ENCODE measurements at places on chromosomes 16 and 17. TPM values are rescaled to one million over a fixed set of nuclear protein-coding genes. Genes with fewer than 3 reads are reported as not detected.

GRCh38 chr17:7248796-7249195 is 2.7 kb downstream of the CTDNEP1 start:
- H3K27ac ChIP-seq = peak overlapping the region; percentile 72
- peaks cover 33% of the 10 kb centered on the region for H3K36me3 ChIP-seq
- peaks cover 10% of the 10 kb centered on the region for H3K27me3 ChIP-seq
- no peak for DNase-seq
- peak overlapping the region; percentile 82 for H3K4me3 ChIP-seq
- peaks cover 33% of the 10 kb centered on the region for H3K4me1 ChIP-seq

DNA sequence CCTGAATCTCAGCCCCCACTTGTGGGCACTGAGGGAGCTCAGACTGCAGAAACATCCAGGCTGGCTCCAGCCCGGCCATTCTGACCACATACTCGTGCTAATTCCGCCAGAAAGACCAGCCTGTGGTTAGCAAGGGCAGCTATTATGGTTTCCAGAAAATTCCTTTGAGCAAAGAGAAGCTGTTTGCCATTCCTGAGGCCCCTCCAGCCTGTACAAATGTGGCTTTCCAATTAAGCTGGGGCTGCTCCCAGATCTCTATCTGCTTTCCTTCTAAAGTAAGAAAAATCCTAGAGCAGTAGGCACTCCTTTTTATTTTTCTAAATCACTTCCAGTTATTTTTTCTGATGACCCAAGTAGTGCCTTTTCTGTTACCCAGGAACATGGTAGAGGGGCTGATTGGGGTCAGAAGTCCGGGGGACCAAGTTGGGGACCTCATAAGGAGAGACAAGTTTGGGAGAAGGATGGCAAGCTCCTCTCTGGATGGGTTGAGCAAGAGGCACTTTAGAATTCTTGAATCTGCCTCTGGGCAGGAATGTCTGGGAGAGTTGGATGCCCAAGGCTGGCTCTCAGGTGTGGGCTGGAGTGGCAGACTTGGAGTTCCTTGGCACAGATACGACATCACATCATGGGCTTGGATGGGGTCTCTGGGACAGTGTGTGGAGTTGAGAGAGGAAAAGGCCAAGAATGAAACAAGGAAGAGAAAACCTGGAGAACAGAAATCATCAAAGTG is 83.3 kb upstream of the TNRC6C start:
- peaks cover 4% of the 10 kb centered on the region for H3K27me3 ChIP-seq
- peak overlapping the region; percentile 1 for H3K4me3 ChIP-seq
- no peak overlapping the region for H3K27ac ChIP-seq
- DNase-seq = no peak

Gene GLTPD2
- not detected for total RNA-seq

- no peak overlapping the region for H3K27ac ChIP-seq
- no peak overlapping the region for H3K4me3 ChIP-seq
- H3K4me1 ChIP-seq = peaks cover 4% of the 10 kb centered on the region
- H3K36me3 ChIP-seq = peaks cover 39% of the 10 kb centered on the region
Observed at GRCh38 chr16:57469046-57469445, 6.6 kb downstream of the POLR2C start.

Gene PRSS22
- total RNA-seq = 0.59 TPM

- H3K36me3 ChIP-seq = peaks cover 35% of the 10 kb centered on the region
- peak overlapping the region; percentile 76 for H3K4me3 ChIP-seq
- peaks cover 55% of the 10 kb centered on the region for H3K4me1 ChIP-seq
- DNase-seq = no peak
- peaks cover 18% of the 10 kb centered on the region for H3K27me3 ChIP-seq
Observed at GRCh38 chr16:75096656-75097055, 19.9 kb downstream of the LDHD start.

- peak overlapping the region; percentile 28 for H3K4me3 ChIP-seq
- H3K4me1 ChIP-seq = peaks cover 43% of the 10 kb centered on the region
- H3K27me3 ChIP-seq = peaks cover 7% of the 10 kb centered on the region
- H3K27ac ChIP-seq = no peak overlapping the region
- DNase-seq = no peak
Observed at GRCh38 chr17:76420356-76421043, 32.5 kb downstream of the UBE2O start.

Gene CTRL
- total RNA-seq = 0.56 TPM

Gene PRSS36
- 0.74 TPM for total RNA-seq

GRCh38 chr16:12569061-12569460 is 234.6 kb downstream of the CPPED1 start:
- H3K27ac ChIP-seq = no peak overlapping the region
- no peak overlapping the region for H3K4me3 ChIP-seq
- no peak for DNase-seq
- peaks cover 6% of the 10 kb centered on the region for H3K27me3 ChIP-seq

- no peak overlapping the region for H3K4me3 ChIP-seq
- no peaks in the 10 kb centered on the region for H3K36me3 ChIP-seq
- no peak overlapping the region for H3K27ac ChIP-seq
- DNase-seq = no peak
- H3K4me1 ChIP-seq = peaks cover 8% of the 10 kb centered on the region
Observed at GRCh38 chr17:63529711-63530556, 6.8 kb downstream of the KCNH6 start.

Gene SHISA6
- total RNA-seq = not detected

DNA sequence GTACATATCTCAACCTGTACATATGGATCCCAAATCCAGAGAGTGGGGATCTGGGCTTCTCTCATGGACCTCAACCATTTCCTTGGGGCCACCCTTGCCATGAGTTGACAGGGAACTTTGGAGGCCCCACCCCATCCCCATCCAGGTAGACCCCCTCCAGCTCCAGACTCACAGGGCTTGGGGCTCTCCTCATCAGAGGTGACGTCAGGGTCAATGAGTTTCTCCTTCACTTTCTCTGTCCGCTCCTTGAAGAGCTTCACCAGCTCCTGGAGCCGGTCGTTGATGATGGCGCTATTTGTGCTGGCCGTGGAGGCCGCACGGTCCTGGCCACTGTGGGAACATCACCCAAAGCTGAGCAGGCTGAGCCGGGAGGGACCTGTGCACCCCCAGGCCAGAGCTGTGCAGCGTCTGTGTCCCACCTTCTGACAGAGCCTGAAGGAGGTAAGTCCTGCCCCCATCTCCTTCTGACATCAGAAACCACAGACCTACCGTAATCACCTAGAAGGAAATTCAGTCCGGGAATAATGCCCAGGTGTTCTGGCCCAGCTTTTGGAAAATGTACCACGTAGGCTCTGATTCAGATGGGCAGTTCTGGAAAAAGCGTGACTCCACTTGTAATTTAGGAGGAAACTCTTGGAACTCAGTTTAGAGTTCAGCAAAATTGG is 50.6 kb downstream of the CNGB1 start:
- no peak overlapping the region for H3K27ac ChIP-seq
- peaks cover 4% of the 10 kb centered on the region for H3K27me3 ChIP-seq
- no peak for DNase-seq
- no peaks in the 10 kb centered on the region for H3K4me1 ChIP-seq
- no peaks in the 10 kb centered on the region for H3K36me3 ChIP-seq

Gene KRT24
- total RNA-seq = not detected

- peaks cover 12% of the 10 kb centered on the region for H3K27me3 ChIP-seq
- H3K4me3 ChIP-seq = peak overlapping the region; percentile 89
- peaks cover 15% of the 10 kb centered on the region for H3K4me1 ChIP-seq
- H3K36me3 ChIP-seq = peaks cover 4% of the 10 kb centered on the region
Observed at GRCh38 chr17:18261146-18261515, 669 bp downstream of the MIEF2 start.

GRCh38 chr17:67105213-67105612 is 60.9 kb downstream of the CACNG1 start:
- peaks cover 7% of the 10 kb centered on the region for H3K36me3 ChIP-seq
- H3K27me3 ChIP-seq = no peaks in the 10 kb centered on the region
- H3K4me1 ChIP-seq = no peaks in the 10 kb centered on the region
- no peak for DNase-seq

Gene OR1A1
- not detected for total RNA-seq

Gene DRC3
- 4.3 TPM for total RNA-seq

Gene RGS11
- total RNA-seq = not detected

GRCh38 chr16:788399-789126 is at the start of gene CHTF18:
TSS of gene CHTF18 (plus strand) at chr16:788620. CDS start at chr16:788685, 65 bp downstream.
- peaks cover 3% of the 10 kb centered on the region for H3K27me3 ChIP-seq
- peak within 1 kb of the TSS; percentile 48 for H3K27ac ChIP-seq
- peak; percentile 96 for DNase-seq
- peak within 1 kb of the TSS; percentile 95 for H3K4me3 ChIP-seq
- H3K4me1 ChIP-seq = no peaks in the 10 kb centered on the region

GRCh38 chr17:28370035-28370743 is at the start of gene VTN:
TSS of gene VTN (minus strand) at chr17:28370307. CDS start at chr17:28370203, 104 bp downstream.
- no peak for DNase-seq
- H3K4me1 ChIP-seq = peaks cover 6% of the 10 kb centered on the region
- H3K4me3 ChIP-seq = peak within 1 kb of the TSS; percentile 88
- peaks cover 17% of the 10 kb centered on the region for H3K27me3 ChIP-seq
- no peaks in the 10 kb centered on the region for H3K36me3 ChIP-seq

- peaks cover 13% of the 10 kb centered on the region for H3K27me3 ChIP-seq
- DNase-seq = no peak
- H3K4me1 ChIP-seq = no peaks in the 10 kb centered on the region
- H3K27ac ChIP-seq = no peak overlapping the region
- no peaks in the 10 kb centered on the region for H3K36me3 ChIP-seq
Observed at GRCh38 chr16:85984947-85985451, 86.0 kb downstream of the IRF8 start.

Gene EPX
- total RNA-seq = not detected

DNA sequence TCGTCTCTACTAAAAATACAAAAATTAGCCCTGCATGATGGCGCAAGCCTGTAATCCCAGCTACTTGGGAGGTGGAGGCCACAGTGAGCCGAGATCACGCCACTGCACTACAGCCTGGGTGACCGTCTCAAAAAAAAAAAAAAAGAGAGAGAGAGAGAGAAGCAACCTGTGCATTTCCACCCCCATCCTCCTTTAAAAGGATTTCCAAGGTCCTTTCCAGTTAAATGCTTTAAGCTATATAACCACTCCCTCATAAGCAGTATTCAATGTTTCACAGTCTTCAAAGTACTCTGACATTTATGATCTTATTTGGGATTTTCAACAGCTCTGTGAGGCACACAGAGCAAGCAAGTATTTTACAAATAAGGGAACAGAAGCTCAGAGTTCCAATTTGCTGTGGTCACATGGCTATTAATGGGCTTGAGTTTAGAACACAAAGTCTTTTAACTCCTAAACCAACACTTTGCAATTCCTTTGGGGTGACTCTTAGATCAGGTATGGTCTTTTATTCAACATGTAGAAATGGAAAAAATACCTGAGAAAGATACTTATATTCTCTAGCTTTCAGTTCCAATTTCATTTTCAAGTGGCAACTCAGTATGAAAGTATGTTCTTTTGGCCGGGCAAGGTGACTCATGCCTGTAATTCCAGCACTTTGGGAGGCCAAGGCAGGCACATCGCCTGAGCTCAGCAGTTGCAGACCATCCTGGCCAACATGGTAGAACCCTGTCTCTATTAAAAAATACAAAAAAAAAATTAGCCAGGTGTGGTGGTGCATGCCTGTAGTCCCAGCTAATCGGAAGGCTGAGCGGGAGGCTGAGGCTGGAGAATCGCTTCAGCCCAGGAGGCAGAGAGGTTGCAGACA is 31.3 kb downstream of the SPOP start:
- no peak for DNase-seq
- peaks cover 28% of the 10 kb centered on the region for H3K4me1 ChIP-seq
- peak overlapping the region; percentile 24 for H3K27ac ChIP-seq
- H3K36me3 ChIP-seq = no peaks in the 10 kb centered on the region
- peaks cover 2% of the 10 kb centered on the region for H3K27me3 ChIP-seq

DNA sequence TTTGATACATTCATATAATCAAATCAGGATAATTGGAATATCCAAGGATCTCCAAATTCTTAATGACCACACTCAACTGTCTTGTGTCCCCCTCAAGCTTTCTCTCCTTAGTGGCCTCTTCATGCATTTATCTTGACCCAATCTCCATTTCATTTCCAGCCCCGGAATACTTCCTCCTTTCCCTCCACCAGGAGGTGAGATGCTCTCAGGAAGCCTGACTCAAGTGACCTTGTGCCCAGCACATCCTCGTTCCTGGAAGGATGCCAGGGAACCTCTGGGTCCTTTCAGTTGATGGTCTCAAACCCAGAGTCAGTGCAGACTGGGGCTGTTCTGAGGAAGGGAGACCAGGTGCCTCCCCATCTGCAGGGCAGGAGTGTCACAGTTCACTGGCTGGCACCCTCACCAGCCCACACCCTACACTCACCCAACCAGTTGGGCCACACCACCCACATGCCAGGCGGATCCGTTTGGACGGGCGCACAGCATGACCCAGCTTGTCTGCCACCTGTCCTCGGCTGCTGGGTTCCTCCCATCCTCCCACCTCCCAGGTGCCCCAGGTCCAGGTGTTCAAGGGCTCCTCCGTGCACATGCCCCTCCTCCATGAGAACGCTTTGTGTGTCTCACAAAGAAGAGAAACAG is 14.0 kb upstream of the EMP2 start:
- no peaks in the 10 kb centered on the region for H3K36me3 ChIP-seq
- DNase-seq = no peak
- no peaks in the 10 kb centered on the region for H3K4me1 ChIP-seq
- H3K27me3 ChIP-seq = peaks cover 4% of the 10 kb centered on the region
- H3K4me3 ChIP-seq = no peak overlapping the region

DNA sequence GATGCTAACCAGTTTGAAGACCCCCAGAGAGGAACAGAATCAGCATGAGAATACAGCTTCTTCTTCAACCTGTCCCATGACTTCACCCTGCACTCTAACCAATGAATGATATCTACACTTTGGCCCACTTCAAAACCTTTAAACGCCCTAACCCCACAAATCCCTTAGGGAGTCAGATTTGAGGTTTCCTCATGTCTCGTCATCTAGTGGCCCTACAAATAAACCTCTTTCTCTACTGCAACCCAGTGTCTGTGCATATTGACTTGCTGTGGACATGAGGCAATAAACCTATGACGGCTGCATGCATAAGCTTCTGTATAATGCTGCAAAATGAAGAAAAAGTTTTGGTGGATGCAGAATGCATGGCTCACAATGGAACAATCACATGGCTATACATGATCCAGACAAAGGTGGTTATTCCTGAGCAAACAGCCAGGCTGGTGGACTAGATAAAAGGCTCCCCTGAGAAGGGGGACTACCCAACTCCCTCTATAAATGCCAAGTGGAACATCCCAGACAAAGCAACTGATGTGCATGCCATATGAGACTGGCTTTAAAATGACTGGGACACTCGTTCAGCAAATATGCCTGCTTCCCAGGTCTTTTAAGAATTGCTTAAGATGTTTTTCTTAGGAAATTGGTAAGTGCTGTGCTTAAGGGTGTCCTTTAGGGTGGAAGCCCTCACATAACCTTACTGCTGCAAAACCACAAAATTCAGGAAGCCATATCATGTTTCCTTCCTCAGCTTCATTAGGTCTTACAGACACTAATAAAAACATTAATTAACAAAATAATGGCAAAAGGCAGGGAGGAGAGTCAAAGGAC is 12.2 kb downstream of the N4BP1 start:
- peaks cover 14% of the 10 kb centered on the region for H3K36me3 ChIP-seq
- H3K27me3 ChIP-seq = peaks cover under 1% of the 10 kb centered on the region
- H3K4me3 ChIP-seq = no peak overlapping the region
- peaks cover 19% of the 10 kb centered on the region for H3K4me1 ChIP-seq

Measured in endothelial cell (in vitro differentiated cells).